Stimulated activated CD8-positive, alpha-beta memory T cell treated with anti-CD3 and anti-CD28 coated beads, Interleukin-12 subunit alpha, Interleukin-12 subunit beta, amount 100 ng/mL, for 1 hour (primary cell): ENCODE measurements at places on chromosomes 6 and 20.
A peak's percentile ranks its signal among the peaks of the same experiment; 100 is the strongest.

- no peak for DNase-seq
These were observed 36.9 kb downstream of the CRYBG1 start for GRCh38 chr6:106397431-106397830.

- peak; percentile 23 for DNase-seq
These were observed 684 bp downstream of the PAQR8 start for GRCh38 chr6:52362443-52363227.

DNA sequence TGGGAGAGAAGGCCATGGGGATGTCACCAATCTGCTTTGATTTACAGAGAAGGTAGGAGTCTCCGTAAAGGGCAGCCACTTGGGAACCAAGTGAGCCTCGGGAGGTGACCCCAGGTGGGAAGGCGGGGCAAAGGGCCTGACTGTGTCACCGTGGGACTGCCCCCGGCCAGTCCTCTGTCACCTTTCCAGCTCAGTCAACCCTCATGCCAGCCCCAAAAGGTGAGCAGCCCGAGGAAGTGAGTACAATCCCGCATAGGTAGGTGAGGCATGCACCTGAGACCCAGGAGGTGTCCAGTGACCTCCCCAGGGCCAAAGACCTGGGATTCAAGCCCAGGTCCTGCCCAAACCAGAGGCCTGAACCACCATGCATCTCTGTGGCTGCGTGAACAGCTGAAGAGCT, 36.2 kb downstream of the BMP7 start:
- DNase-seq, result no peak

DNA sequence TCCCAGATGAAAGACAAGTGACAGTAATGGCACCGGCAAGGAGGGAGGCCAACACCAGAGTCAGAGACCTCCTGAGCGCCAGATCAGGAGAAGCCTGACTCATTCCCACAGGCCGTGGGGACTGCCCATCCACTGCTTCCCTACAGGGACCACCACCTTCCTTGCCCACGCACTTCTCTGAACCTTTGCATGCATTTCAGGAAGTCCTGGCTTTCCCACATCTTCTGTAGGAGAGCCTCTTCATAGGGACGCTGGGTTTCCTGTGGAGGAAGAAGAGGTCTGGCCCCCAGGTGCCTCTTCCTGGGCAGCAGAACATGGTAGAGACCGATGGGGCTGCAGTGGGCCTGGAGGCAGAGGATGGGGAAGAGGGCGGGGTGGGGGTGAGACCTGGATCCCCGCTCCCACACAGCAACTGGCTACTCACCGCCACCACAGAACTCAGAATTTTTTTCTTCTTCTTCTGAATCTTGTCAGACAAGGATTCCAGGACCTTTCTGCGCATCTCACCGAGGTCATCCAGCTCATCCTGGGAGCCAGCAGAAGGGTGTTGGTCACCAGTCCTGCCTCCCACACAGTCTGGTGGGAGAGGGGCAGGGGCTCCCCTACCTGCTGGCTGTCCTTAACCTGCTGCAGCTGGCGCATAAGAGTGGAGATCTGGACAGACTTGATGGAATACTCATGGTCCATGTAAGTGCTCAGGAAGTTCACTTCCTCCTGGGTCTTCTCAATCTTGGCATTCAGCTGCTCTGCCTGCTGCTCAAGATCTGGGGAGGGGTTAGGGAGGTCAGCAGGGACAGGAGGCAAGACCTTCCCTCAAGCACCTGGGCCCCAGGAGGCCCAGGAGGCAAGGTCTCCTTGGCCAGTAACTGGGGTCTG, 13.7 kb downstream of the C20orf96 start:
- DNase-seq, result no peak

- DNase-seq, result no peak
These were observed 315 bp upstream of the PDE10A start for GRCh38 chr6:165663377-165663735.

- no peak for DNase-seq
These were observed 468.2 kb downstream of the PKHD1 start for GRCh38 chr6:51619042-51619799.

DNA sequence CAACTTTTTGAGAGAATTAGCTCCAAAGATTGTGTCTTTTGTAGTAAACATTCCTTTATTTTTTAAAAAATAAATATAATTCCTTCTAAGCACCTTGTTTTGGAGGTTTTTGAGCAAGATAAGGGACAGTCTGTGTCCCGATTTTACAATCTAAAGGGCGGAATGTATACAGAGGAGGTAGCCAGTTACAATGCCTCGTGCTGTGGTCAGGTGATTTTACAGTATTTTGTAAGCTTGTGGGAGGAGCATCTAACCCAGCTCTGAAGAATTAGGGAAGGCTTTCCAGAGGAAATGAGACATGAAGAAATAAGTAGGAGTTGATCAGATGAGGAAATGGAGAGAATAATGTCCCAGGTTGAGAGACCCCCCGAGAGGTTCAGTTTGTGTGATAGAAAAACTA, 1.3 kb downstream of the HINT3 start:
- DNase-seq, result no peak

DNA sequence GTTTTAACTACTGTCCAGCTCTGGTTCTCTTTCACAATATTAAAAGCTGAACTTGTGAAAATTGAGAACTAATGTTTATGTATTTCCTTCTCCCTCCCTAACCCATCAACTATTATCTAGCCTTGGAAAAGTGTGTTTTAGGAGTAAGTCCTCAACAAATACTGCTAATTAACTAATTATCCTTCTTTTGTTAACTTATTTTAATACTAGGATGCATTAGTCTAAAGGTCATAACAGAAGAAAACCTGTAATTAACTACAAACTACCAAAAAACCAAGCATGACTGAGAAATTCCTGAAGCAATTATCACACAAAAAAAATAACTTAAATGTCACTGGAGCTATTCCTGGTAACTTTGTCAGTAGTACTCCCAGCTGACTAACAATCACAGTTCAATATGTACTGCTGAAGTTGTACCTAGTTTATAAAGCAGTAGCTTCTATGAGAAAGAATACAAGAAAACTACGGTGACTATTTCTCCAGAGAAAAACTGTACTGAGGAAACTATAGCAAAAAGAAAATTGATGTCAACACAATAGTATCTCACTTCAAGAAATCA, 301.9 kb downstream of the LAMA2 start:
- DNase-seq, result no peak

DNA sequence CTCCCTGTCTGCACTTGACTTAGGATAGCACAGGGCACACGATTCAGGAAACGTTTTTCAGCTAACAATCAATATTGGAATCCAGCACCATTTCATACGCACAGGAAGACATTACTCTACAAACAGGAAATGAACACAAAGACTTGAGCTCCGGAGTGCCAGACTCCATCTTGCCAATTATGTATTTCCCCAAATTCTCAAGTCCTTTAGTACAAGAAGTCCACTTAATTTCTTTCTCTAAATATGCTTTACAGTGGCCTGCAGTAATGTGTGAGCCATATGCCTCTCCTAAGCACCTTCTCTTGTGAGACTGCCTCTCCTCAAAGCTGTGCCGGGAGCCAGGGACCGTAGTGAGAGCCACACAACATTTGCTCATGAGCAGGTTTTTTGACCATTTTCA, 168.2 kb downstream of the THBS2 start:
- DNase-seq, result no peak

DNA sequence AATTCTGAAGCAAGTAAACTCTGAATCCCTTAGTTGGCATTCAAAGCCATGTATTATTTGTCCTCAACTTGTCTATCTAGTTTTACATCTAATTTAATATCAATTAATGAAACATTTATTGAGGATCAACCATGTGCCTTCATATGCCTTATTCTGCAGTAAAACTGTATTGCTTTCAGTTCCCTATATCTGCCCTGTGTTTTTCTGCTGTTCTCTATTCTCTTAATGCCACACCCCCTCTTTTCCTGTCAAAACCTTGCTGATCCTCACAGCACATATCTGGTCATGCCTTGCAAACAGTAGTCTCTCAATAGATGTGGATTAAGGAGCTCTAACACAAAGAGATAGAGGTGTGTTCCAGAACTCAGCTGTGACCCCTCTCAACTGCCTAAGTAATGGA, 2.0 kb downstream of the FIG4 start:
- DNase-seq, result no peak

GRCh38 chr20:51318058-51318949, 224.2 kb downstream of the NFATC2 start:
- peak; percentile 15 for DNase-seq

GRCh38 chr6:113160306-113161017, 696.7 kb upstream of the MARCKS start:
- DNase-seq, result no peak

DNA sequence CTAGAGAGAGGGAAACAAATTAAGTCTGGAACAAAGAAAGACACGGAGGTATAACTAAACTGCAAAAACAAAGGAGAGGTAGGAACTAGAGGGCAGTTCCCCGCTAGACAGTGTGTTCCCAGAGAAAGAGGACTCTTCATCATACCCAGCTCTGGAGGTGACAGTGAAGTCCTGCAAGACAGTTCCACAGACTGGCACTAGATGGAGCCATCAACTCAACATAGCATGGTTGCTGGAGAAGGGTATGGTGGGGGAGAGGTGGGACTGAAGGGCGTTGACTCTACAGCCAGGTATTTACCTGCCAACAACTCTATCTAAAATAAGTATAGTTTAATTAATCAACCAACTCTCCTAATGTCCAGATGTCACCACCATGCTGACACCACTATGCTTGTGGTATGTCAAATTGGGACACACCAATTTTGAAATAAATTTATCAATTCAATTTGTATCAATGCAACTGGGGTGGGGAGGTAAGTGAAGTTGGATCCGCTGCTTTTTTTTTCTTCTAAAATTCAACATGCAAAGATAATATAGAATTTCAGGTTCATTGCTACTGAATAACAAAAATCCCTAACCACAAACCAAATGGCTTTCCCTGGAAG, 9.7 kb downstream of the BACH2 start:
- DNase-seq, result peak; percentile 34

DNA sequence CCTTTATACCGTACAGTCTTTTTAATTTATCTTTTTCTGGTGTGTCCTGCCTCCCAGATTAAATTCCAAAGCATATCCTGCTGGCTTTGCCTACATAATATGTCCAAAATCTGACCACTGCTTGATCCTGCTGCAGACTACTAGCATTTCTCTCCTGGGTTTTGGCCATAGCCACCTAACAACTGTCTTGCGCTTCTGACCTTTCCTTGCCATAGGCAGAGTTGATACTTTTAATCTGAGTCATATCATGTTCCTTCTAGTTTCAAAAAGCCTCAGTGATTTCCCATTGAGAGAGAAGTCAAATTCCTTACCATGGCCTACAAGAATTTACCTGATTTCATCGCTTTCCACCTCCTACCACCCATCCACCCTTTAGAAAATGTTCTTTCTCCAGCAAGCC, 104.8 kb downstream of the BCKDHB start:
- no peak for DNase-seq

DNA sequence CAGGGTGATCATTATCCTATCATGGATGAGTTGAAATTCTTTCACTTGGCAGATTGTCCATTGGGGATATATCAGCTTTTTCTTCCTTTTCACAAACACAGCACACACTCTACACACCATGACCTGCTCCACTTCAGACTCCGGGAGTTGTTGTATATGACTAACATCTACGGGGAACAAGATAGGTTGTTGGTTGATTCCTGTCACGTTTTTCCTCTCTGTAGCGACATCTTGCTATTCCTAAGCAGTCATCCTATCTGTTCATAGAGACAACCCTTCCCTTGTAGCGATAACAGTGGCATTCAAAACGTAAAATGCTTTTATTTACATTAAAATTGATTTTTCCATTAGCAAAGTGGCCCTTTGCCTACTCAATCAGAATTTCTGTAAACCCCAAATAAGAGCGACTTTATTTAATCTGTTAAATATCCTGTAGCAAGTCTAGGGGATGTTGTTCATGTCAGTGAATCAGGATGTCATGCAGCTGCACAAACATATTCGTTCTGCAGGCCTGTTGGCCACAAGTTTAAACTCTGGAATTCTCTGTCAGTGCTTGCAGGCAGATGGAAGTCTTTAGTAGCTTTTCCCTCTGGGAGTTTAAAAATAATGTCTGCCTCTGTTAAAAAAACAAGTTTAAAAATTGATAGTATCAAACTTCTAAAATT, 23.1 kb downstream of the PHACTR2 start:
- DNase-seq, result no peak

DNA sequence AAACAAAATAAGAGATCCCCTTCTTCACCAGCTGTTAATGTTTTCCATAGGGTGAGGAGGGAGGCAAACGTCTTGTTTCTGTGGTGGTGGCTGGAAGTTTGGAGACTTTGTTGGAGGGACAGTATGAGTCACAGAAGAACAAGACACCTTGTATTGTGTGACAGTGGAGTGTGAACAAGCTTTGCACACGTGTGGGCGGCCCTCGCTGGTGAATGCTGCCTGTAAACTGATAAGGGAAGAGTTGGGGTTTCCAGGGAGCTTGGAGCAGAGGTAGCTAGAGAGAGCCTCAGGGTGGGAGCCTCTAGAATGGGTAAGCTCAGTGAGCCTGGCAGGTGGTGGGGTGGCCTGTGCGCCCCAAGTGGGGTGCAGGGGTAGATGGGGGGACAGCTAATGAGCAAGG, 78.3 kb downstream of the ZDHHC14 start:
- DNase-seq, result no peak

- DNase-seq, result no peak
These were observed 149.4 kb upstream of the OGFRL1 start for GRCh38 chr6:71139249-71139648.

- no peak for DNase-seq
These were observed 113.5 kb downstream of the OTOR start for GRCh38 chr20:16861708-16862107.
